ENCODE measurements at places on chromosomes 2 and 18. TPM values are rescaled to one million over a fixed set of nuclear protein-coding genes. Genes with fewer than 3 reads are reported as not detected.
A peak's percentile ranks its signal among the peaks of the same experiment; 100 is the strongest.

TUBB8B gene
- total RNA-seq, result not detected

CYS1 gene
- total RNA-seq, result 2.9 TPM

- DNase-seq, result no peak
Measured at GRCh38 chr18:39721712-39722111, 2156.1 kb upstream of the CELF4 start.

GRCh38 chr2:206584323-206585116 is 57.8 kb upstream of the FAM237A start:
- DNase-seq, result peak; percentile 8

DNA sequence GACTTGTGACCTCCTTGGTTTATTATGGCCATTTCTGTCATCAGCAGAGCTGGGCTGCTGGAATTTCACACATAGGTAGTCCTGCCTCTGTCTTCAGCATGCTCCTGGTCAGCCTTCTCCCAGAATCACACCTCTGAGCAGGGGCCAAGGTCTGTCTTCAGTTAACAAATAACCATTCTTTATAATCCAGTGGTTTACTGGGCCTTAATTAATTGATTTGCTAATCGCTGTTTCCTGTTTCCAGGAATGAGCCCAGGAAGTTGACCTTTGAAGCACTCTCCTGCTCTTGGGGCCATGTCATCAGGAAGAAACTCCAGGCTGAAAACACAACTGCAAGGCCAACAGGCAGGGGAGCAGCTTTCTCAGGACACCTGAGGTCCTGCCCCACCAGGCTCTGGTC is 278.5 kb downstream of the SRBD1 start:
- DNase-seq, result peak; percentile 11

GRCh38 chr2:167264380-167264779 is 376.1 kb downstream of the XIRP2 start:
- no peak for DNase-seq

DNA sequence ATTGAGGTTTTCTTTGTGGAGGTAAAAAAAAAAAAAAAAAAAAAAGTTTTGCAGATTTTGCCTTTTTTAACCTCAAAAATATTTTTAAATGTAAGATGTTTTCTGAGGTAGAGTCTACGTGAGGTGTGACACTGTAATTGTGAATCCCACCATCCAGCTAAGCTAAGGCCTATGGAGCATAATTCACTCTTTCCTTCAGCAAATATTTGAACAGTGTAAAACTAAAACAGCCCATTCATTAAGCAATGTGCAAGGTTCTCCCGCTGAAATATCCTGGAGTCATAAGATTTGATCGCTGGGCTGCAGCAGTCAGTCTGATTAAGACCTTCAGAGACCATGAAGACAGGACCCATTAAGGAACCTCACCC is 105.1 kb downstream of the HNRNPLL start:
- no peak for DNase-seq

CCBE1 gene
- total RNA-seq, result 3.1 TPM

DNA sequence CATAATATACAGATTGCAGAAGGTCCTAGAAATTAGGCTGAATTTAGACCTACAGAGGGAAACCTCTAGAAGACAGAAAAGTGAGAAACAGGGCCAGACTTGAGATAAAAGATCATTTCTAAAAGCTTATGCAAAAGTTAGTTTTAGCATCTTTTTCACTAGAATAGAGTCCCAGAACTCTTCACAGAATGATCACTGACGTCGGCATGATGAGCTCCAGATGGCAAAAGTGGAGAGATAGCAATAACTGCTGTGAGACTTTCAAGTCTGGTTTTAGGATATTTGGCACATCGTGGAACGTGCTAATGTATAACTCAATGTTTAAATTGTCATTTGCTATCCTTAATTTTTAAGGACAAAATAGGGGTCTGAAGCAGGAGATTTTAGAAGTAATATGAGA is 1050.7 kb upstream of the CELF4 start:
- DNase-seq, result no peak

ARHGAP28 gene
- total RNA-seq, result 71.3 TPM

- DNase-seq, result peak; percentile 72
Measured at GRCh38 chr2:237702441-237703391, 75.3 kb downstream of the LRRFIP1 start.

GPR35 gene
- 14.7 TPM for total RNA-seq

DNA sequence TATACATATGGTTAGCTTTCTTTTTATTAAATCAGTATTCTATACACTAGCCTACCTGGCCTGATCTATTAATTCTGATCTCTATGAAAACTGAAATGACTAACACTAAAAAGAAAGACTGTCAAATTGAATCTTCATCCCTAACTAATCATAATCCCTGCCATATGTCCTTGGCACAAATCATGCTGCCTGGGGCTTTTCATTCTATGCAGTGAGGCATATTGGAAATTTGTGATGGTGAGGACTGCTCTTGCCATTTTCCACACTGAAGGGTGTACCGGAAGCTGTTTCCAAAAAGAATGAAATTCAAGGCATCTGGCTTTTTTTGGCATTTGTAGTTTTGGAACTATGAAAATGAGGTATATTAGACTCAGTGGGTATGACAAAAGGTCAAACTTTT is 39.7 kb downstream of the RAPGEF4 start:
- no peak for DNase-seq

- DNase-seq, result no peak
Measured at GRCh38 chr2:138503087-138503442, 1.5 kb downstream of the SPOPL start.

DNA sequence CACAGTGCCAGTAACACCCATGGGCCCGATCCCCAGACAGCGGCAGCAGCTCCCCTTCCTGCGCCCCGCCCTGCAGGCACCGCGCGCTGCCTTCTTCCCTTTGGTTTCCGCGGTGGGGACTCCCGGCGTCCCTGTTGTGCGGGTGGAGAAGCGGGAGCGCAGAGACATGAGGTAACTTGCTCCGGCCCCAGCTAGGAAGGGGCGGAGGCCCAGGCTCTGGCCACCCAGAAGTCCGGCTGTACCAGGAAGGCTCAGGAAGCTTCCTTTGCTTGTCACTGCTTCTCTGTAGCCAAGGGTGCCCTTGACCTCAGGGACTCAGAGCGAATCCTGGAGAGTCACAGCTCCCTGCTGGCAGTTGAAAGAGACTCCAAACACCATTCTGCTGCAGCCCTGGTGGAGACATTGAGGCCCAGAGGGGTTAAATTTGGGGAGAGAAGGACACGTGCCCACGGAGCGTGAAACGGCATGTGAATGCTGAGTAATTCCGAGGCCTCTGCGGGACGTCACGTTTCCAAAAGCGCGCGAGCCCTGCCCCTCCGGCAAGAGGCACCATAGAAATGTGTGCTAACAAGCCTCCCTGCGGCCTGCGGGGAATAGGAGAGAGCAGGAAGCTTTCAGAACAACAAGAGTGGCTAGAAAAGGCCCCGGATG is 6.7 kb upstream of the ADCY3 start:
- DNase-seq, result no peak

ATOH8 gene
- 2.0 TPM for total RNA-seq

DNA sequence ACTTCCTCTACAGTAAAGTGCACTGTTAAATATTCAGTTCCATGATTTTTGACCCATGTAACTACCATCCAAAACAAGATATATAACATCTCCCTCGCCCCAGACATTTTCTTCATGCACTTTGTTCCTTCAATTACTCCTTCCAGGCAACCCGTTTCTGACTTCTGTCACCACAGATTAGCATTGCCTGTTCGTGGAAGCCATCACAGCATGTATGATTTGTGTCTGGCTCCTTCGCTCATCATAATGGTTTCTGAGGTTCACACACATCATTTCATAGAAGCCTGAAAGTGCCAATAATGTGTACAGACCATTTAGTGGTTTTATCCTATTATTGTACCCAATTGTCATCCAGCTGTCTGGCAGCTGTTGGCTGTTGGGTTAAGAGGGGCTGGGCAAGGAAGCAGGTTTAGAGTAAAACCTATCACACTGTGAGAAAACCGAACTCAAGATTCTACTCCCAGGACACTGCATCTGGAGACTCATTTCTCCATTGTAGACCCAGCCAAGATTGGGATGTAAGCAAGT is 16.1 kb downstream of the ARHGAP28 start:
- DNase-seq, result no peak

GRCh38 chr2:120735746-120736170 is at the start of gene GLI2:
TSS of gene GLI2 (plus strand) at chr2:120735868. CDS start at chr2:120797321, 61,453 bp downstream.
- DNase-seq, result peak; percentile 92

- DNase-seq, result no peak
Measured at GRCh38 chr2:211598238-211598637, 940.4 kb downstream of the ERBB4 start.

- no peak for DNase-seq
Measured at GRCh38 chr18:9328776-9329175, 5.8 kb upstream of the TWSG1 start.

- DNase-seq, result no peak
Measured at GRCh38 chr2:42172566-42172965, 3.4 kb downstream of the EML4 start.

ITGB1BP1 gene
- 22.7 TPM for total RNA-seq

DNA sequence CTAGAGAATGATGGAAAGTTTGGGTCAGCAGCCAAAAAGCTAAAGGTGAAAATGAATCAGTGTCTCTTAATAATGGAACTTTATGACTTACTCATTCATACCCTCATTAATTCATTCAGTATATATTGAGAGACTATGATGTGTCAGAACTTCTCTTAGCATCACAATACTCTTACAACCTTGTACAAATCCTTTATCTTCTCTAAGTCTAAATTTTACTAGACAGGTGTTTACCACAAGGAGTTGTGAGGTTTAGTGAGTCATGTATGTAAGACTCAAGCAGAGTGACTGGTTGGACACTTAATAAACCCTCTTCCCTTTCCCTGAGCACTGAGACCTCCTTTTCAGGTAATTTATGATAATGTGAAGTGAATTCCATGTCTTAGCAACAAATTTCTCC is 129.6 kb downstream of the PPP1R1C start:
- DNase-seq, result no peak

ERFE gene
- 0.27 TPM for total RNA-seq

DNA sequence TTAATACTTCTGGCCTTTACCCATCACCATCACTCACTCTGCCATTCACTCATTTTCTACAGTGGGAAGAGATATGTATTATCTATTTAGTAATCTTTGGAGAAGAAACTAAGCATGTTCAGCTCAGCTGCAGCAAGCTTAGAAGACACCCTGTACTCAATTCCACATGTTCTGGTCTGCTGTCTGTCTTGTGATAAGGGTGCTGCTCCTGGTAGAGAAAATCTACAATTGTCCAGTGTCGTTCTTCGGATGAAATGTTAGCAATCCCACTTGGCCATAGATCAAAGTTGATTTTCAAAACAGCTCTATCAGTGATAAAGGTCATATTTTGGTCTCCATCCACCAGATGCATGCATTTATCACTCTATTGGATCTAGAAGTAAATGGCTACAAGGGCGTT is 337.1 kb downstream of the LRRTM4 start:
- DNase-seq, result no peak

Data from hepatocyte (in vitro differentiated cells).